ENCODE measurements at places on chromosomes 5 and 9.

- no peak for DNase-seq
Observed at GRCh38 chr5:73066466-73066865, 53.9 kb upstream of the TMEM171 start.

DNA sequence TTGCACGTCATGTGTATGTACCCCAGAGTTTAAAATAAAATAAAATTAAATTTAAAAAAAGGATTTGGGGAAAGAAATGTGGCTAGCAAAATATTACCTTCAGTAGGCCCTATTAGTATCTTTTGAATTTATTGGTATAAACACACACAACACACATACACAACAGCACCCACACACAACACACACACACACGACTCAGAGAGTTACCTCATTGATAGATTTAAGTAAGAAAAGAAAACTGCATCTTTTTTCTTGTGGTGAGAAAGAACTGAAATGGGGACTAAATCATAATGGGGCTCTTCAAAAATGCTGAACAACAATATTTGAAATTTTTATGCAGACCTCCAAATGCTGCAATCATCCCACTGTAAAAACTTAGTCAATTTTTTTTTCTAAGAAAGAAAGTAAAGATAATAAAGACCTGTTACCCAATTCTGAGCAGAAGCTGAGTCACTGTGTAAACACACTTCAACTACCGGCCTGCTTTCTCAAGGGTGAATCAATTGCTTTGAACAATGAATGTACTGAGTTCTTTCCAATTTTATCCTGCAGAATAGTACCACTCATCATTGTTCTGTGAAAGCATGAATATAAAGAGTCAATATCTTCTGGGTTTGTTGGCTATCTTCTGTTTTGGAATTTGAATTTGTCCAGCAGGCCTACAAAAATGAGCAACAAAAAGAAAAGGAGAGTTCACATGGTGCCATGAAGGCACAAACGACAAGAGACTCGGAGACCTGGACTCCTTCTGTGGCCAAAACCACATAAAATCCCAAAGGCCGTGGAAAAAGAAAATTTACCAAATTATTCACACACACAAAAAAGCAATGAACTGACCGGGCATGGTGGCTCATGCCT lies 57.9 kb upstream of the CCNG1 start:
- no peak for DNase-seq

DNA sequence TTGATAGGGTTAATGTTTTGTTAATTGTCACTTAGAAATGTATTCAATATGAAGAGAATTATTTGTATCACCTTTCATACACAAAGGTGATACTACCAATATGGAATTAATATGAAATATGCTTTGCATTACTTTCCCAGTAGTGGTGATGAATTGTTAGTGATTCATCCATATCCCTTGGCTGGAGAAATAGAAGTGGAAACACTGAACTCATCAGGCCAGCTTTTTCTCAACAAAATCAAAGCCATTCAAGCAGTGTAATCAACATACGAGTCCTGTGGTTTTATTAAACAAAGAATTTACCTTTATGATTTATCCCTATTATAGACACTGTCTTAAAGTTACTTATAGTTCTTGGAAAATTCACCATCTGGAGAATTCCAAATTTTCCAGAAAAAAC lies 264.0 kb upstream of the MEF2C start:
- DNase-seq, result no peak

- no peak for DNase-seq
Observed at GRCh38 chr5:80976985-80977384, 16.8 kb downstream of the RASGRF2 start.

DNA sequence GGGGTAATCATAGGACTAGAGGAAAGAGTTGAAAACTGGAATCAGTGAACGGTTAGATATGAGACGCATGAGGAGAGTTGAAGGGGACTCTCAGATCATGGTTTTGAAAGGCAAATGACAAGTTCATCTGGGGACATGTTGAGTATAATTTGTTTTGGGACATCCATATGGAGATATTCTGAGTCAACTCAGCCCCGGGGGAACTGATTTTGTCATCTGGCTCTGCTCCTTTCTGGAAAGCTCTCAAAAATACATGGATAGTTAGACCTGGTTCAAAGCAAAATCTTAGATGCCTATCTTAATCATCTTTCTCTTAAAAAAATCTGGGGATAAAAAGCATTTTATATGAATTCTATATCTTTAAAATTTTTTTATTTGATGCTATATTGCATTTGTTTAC lies 161.2 kb downstream of the SNX18 start:
- DNase-seq, result no peak

DNA sequence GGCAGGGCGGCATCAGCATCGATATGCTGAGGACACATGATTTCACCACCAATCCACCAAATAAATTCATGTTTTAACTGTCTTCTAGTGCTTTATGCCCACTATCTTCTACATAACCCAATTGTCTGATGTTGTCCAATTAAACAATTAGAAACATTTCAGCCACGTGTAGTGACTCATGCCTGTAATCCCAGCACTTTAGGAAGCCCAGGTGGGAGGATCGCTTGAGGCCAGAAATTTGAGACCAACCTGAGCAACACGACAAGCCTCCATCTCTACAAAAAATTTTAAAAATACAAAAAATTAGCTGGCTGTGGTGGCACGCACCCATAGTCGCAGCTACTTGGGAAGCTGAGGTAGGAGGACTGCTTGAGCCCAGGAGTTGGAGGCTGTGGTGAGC lies 128.1 kb downstream of the MYO10 start:
- DNase-seq, result no peak

DNA sequence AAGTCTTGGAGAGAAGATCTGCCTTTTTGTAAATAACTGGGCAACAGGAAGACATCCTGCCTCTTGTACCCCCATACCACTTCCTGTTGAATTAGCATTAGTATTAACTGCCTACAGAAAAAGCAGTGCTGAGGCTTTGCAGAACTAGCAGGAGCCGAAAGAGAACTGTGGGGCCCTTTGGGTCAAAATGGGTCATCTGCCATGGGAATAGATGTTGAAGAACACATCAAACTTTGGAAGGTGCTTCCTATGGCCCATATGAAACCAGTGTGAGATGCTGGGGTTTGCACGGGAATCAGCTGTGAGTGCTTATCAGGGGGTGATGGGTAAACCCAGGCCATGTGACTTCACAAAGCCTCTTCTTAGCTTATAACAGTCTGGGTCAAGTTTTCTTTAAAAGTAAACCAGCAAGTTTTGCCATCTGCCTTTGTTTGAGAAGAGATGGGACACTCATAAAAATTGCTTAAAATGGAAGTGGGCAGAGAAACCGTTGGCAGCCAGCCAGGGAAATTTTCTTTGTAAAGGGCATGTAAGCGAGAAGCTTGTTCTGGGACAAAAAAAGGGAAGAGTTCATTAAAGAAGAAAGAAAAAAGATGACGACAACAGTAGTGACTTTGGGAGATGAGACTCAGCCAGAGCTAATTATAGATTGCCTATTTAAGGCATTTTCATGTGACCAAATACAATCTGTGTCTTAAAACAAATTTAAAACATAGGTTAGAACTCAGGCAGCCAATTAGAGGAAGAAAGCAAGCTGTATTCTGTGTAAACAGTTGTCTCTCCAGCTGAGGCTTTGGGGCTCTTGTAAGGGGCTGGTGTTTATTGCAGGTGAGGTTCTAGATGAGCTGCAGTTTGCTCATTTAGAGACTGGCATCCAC lies 4.4 kb downstream of the SLC25A25 start:
- DNase-seq, result peak; percentile 71

GRCh38 chr5:123671042-123671441 lies 159.1 kb downstream of the CSNK1G3 start:
- no peak for DNase-seq

DNA sequence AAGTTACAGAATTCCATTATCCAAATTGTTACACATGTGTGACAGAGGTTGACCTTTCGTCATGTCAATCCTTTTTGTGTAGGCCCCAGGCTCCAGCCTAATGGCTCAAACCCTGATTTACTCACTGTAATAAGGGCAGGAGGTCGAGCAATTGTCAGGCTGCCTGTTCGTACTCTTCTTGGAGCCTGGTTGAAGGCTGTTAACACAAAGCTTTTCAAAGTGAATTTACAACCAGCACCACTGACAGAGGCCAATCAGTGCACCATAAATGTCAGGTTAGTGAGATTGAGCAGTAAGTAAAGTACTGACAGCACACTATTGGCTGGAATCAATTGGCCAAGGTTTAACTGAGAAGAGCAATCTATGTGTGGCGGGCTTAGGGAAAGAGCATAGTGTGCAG lies 16.8 kb downstream of the PRDM6 start:
- no peak for DNase-seq

GRCh38 chr5:19564036-19564435 lies 424.0 kb downstream of the CDH18 start:
- no peak for DNase-seq

GRCh38 chr5:107968998-107969397 lies 298.3 kb upstream of the EFNA5 start:
- no peak for DNase-seq

DNA sequence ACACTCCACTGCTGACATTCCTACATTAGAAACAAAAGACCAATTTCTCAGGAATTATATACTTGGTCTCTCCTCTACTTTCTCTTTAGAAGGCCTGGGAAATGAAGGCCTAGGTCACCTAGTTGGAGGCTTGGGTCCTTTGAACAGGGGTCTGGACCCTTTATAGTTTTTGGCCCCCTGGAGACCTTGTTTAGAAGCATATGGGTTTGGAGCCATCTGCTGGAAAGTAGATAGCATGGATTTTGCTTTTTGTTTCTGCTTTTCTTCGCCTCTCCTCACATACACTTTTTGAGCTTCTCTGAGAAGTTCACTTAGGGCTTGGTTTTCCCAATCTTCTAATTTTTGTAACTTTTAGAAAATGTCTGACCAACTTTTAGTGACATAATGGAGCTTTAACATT lies 67.1 kb upstream of the CDK20 start:
- no peak for DNase-seq

DNA sequence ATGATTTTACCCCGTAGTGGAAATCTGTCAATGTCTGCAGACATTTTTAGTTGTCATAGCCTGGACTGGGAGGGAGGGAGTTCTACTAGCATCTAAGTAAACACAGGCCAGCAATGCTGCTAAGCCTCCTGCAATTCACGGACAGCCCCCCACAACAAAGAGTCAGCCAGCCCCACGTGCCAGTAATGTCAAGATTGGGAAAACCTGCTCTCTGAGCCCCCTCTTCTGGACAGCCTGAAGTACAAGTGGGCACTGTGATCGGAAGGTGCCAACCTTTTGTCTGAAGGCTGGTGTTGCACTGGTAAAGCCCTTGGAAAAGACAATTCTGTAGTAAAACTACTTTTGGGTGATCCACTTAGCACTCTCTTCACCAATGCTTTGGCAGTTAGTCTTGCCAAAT lies 154.5 kb downstream of the TARS1 start:
- DNase-seq, result no peak

DNA sequence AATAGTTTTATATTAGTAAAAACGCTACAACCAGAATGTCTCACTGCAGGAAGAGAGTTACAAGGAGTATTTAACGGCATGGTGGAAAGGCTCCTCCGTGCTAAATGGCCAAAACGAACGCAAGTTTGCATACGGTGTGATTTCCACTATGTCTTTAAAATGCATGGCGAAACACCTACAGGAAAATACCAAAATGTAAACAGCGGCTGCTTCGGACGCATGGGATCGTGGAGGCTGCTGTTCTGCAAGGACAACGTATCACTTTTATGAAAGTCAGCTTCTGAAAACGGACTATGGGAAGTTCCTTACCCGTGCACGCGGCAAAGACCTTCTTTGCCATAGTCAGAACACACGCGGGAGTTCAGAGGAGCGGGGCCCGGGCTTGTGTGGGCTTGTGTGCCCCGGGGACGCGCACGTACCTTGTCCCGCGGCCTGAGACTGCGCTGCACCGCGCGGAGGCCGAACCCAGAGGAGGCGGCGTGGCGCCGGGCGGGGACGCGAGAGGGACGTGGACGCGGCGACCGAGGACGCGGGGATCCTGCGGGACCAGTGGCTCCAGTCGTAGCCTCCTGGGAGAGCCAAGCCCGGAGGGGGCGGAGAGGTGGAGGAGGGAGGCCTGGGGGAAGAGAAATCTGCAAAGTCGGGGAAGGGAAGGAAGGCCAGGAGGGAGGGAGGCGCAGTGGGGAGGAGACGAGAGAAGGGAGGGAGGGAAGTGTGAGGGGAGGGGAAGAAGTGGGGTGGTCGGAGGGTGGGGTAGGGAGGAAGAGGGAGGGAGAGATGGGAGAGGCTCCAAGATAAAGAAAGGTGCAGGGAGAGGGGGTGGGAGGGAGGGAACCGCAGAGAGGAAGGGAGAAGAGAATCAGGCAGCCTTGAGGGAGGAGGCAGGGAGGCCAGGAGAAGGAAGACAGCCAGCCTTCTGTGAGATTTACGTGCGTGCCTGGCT lies at the start of gene CMBL:
TSS of gene CMBL (minus strand) at position 697 of the 943 bp plus-strand sequence. CDS start 17,140 bp downstream, outside the sequence.
- DNase-seq, result no peak

DNA sequence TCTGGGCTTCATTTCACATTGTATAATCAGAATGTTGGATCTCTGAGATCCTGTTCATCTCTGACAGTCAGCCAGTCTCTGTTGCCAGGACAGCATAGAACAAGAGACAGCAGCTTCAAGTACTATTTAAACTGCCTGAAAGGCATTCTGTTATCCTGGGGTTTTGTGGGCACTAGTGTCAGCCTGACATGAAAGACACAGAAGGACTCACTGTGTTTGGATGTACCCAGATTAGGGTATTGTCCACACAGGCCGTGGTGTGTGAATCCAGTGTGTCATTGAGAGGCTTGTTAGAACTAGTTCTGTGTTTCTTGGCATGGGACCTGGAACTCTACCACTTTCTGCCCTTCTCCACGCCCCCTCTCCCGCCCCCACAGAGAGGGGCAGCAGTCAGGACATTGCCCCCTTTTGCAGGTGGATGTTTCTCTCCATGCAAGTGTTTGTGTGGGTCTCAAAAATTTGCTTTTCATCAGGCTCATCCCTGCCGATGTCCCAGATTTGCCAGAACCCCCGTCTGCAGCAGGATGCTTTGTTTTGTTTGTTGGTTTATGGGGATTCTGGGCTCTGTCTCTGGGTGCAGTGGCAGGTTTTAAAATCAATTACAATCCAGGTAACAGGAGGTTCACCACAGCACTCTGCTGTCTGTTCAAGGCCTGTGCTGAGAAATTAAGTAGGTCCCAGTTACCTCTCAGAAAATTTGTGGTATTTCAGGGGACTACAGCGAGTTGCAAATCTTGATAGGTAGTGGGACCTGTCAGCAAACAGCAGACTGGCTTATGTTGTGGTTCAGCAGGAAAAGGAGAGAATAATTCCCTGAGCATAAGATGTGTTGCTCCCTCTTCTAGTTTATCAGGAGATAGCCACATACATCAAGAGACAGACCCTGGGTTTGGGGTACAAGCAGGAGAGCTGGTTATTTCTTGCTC lies 144.6 kb downstream of the DOCK2 start:
- no peak for DNase-seq

DNA sequence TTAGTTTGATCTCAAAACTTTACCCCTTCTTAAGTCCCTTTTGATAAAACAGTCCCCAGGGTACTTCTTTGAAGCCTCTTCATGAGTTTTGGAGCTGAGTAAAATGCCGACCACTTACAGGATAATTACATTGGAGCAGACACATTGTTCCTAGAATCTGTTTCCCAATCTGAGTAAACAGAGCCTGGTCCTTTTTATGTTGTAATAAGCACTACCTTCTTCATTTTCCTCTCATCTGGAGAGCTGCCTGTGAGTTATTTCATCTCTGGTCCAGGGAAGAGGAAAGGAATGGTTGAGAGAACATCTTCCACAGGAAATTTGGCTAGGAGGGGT lies 26.3 kb upstream of the GALNT10 start:
- DNase-seq, result no peak

Data from BJ (cell line).